ENCODE measurements at places on chromosomes 11 and 22. TPM values are rescaled to one million over a fixed set of nuclear protein-coding genes. Genes with fewer than 3 reads are reported as not detected.

GRCh38 chr22:39238966-39239505 is 5.7 kb downstream of the PDGFB start:
- peak overlapping the region; percentile 28 for H3K27ac ChIP-seq
- H3K36me3 ChIP-seq: no peaks in the 10 kb centered on the region
- no peaks in the 10 kb centered on the region for H3K4me1 ChIP-seq
- H3K4me3 ChIP-seq: no peak overlapping the region

Gene BSCL2
- 69.0 TPM for total RNA-seq

DNA sequence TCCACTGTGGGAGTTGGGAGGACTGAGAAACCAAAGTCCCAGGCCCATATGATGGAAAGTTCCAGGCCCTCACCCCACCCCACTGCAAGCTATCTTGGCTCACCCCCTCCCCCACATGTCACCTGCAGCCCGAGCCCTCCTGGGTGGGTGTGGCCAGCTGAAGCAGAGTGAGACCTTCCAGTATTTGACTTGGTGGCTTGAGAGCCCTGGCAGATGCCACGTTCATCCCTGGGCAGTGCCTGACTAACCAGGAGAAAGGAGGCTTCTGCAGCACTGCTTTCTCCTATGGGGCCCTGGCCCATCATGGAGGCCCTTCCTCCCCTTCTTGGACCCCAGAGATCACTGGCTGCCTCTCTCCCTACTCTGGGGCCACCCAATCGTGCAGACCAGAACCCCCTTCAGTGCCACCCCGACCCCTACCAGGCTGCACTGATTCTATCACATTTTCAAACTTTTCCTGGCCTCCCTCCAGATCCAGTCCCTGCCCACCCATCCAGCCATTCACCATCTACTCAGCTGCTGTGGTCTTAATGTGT is 38.1 kb upstream of the WNT11 start:
- H3K4me1 ChIP-seq: no peaks in the 10 kb centered on the region
- no peaks in the 10 kb centered on the region for H3K36me3 ChIP-seq
- no peaks in the 10 kb centered on the region for H3K27me3 ChIP-seq
- no peak for DNase-seq

GRCh38 chr11:72970557-72971118 is 156.4 kb downstream of the ATG16L2 start:
- H3K36me3 ChIP-seq: no peaks in the 10 kb centered on the region
- no peak for DNase-seq
- no peaks in the 10 kb centered on the region for H3K27me3 ChIP-seq
- H3K27ac ChIP-seq: no peak overlapping the region
- no peaks in the 10 kb centered on the region for H3K4me1 ChIP-seq

DNA sequence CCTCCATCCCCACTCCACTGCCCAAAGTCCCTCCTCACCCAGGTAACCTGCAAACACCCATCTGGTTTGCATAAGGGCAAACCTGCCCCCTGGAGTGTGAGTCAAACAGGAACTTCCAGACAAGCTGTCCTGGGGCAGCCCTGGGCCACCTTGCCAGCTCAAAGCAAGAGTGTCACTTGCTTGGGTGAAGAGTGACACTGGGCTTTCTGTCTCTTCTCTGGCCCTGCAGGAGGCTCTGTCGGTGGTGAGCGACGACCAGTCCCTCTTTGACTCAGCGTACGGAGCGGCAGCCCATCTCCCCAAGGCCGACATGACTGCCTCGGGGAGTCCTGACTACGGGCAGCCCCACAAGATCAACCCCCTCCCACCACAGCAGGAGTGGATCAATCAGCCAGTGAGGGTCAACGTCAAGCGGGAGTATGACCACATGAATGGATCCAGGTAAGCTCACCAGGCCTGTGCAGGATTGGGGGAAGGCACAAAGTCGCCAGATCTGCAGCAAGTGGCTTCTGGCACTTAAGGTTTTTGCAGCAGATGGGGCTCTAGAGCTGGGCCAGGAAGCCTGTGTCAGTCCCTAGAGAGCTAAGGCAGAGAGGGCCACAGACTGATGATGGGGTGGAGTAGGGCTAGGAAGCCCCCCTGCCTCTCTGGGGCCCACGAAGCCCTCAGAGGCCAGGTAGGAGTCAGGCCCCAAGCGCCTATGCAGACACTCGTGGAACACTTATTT is 64.2 kb downstream of the FLI1 start:
- no peak overlapping the region for H3K4me3 ChIP-seq
- peaks cover 16% of the 10 kb centered on the region for H3K4me1 ChIP-seq
- peak; percentile 47 for DNase-seq
- no peaks in the 10 kb centered on the region for H3K36me3 ChIP-seq
- no peaks in the 10 kb centered on the region for H3K27me3 ChIP-seq

Gene SYT7
- total RNA-seq: 12.1 TPM

DNA sequence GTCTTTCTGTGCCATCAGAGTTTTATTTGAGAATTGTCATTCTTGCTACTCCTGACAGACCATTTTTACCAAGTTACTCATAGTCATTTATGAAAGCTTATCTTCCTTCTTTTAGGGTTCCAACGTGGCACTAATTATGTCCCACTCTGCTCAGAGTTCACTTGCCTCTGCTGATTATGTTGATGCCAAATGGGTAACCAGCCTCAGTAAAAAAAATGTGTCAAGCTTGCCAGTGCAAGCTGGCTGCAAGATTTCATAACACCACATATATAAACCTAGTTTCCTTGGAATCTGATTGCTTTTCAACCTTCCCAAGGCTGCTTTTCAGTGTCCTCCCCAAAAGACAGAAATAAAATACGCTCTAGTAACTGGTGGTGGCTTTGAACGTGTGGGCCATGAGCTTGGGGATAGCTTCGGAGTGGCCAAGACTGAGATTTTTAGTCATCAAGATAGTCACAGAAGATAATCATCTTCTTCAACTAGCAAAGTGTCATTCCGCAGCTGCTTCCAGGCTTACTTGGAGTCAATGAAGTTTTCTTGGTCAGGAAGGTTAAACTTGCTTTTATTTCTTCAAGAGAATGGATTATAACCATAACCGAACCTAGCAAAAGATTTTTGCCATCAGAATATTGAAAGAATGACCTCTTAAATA is 29.5 kb upstream of the APOA1 start:
- H3K36me3 ChIP-seq: no peaks in the 10 kb centered on the region
- no peaks in the 10 kb centered on the region for H3K4me1 ChIP-seq
- DNase-seq: no peak
- peak overlapping the region; percentile 12 for H3K27ac ChIP-seq

- no peaks in the 10 kb centered on the region for H3K27me3 ChIP-seq
- no peak overlapping the region for H3K4me3 ChIP-seq
- no peak overlapping the region for H3K27ac ChIP-seq
- no peaks in the 10 kb centered on the region for H3K36me3 ChIP-seq
- no peak for DNase-seq
Measured at GRCh38 chr11:57479911-57480310, 19.6 kb downstream of the RTN4RL2 start.

DNA sequence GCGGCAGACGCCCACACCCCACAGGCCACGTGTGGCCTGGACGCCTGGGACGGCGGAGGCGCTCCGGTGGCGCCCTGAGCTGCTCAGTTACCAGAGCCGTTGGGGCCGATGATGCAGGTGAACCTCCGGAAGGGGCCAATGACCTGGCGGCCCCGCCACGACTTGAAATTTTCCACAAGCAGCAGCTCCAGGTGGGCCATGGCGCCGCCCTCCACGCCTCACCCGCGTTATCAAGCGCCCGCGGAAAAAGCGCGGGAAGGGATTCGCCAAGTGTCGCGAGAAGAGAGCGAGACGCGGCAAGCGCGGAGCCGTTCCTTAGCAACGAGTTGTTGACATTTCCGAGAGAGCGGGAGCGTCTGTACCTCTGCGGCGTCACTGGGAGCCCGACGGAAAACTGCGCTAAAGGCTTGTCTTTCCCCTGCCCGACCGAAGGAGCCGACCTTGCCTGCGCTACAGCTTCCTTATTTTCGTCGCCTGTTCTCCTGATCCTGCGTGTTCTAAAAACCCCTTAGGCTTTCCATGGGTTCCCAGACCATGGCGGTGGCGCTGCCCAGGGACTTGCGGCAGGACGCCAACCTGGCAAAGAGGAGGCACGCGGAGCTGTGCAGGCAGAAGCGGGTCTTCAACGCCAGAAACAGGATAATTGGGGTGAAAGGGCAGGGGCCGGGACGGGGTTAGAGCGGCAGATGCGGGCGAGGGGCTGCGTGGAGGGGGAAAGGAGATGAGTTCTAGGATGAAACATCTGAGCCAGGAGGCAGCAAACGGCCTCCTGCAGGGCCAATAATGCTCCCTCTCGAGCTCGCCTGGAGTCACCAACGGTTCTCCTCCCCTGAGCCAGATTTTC is at the start of the genes RIBC2 and SMC1B:
RIBC2 (plus strand) TSS at position 326 of the 844 bp plus-strand sequence; CDS start at position 520, 194 bp downstream.
SMC1B (minus strand) TSS at position 232 of the 844 bp plus-strand sequence; CDS start at position 200, 32 bp downstream.
- no peaks in the 10 kb centered on the region for H3K36me3 ChIP-seq
- H3K27me3 ChIP-seq: no peaks in the 10 kb centered on the region
- no peak within 1 kb of the TSS for H3K27ac ChIP-seq
- peak; percentile 76 for DNase-seq

GRCh38 chr11:64934682-64935358 is 873 bp downstream of the GPHA2 start:
- no peaks in the 10 kb centered on the region for H3K4me1 ChIP-seq
- no peak overlapping the region for H3K4me3 ChIP-seq
- H3K36me3 ChIP-seq: peaks cover 40% of the 10 kb centered on the region
